ENCODE measurements at places on chromosomes 6 and 20.
A peak's percentile ranks its signal among the peaks of the same experiment; 100 is the strongest.

GRCh38 chr6:154548130-154548830 is 37.8 kb upstream of the CNKSR3 start:
- DNase-seq, result no peak

GRCh38 chr6:158856261-158856660 is 37.1 kb upstream of the EZR start:
- DNase-seq, result no peak

- DNase-seq, result no peak
Observed at GRCh38 chr6:45447005-45447404, 69.3 kb upstream of the SUPT3H start.

- DNase-seq, result peak; percentile 41
Observed at GRCh38 chr6:148758492-148758891, 11.7 kb downstream of the UST start.

- no peak for DNase-seq
Observed at GRCh38 chr20:10568032-10568431, 105.8 kb downstream of the JAG1 start.
